Posterior cingulate gyrus (tissue), 11 donors: ENCODE measurements at places on chromosomes 2 and 18.

DNA sequence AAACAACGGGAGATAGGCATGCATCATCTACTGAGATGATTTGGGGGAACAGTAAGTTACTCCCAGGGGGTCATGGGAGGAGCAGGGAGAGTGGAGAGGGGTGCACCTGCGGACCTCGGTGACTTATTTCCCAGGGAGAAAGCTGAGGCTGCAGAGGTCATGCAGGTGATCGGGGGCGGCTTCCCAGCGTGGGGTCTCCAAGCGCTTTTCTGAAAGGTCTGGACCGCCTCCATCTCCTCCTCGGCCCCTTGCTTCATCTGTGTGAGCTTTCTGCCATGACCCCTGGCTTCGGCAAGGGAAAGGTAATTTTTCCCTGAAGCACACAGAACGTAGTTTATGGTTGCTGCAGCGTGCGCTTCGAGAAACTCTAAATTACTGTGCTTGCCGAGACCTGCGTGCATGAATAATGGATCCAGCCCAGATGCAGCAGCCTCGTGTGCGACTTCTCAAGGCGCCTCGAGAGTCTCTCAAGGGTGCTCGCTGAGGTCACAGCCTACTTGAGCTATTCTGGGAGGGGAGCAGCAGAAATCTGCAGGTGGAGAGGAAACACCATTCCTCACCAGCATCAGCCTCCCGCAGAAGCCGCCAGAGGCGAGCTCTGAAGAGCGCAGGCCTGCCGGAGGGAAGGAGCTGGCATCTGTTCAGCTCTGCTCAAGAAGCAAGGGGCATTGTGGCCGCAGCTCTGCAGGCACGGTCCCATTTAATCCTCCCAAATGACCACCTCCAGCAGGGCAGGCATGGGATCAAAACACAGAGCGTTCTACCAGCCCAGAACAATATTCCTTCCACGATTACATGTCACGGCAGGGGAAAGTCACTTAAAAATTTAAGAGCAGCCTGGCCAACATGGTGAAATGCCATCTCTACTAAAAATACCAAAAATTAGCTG, 308.4 kb upstream of the MYT1L start:
- DNase-seq: no peak

- DNase-seq: no peak
Measured at GRCh38 chr2:168243061-168243460, 4.3 kb downstream of the STK39 start.

DNA sequence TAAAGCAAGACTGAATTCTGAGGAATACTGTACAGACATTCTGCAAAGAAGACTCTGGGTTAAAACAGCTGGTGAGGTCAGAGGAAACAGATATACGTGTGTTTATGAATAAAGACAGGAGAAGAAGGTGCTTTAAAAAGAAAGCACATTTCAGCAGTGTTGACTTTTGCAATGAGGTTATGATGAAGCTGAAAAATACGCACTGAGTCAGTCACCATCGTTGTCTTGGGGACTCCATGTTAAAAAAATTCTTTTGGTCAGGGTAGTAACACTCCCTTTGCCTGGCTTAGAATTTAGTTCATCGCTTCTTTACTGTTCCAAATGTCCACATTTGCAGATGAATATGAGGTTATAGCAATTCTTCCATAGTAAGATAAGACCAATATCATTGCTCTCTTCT, 1049.0 kb downstream of the TSN start:
- DNase-seq: no peak

GRCh38 chr2:14816069-14817060, 183.8 kb downstream of the LRATD1 start:
- no peak for DNase-seq

GRCh38 chr2:218607436-218608115, at the start of gene PLCD4:
PLCD4 (plus strand) TSS chr2:218607899; CDS start chr2:218615740, 7,841 bp downstream.
- DNase-seq: no peak
